ENCODE measurements at places on chromosomes 5 and 9.
A peak's percentile ranks its signal among the peaks of the same experiment; 100 is the strongest.

- DNase-seq = no peak
- H3K27ac ChIP-seq = no peak overlapping the region
- H3K27me3 ChIP-seq = no peaks in the 10 kb centered on the region
- no peaks in the 10 kb centered on the region for H3K4me1 ChIP-seq
- no peaks in the 10 kb centered on the region for H3K36me3 ChIP-seq
Observed at GRCh38 chr5:111649516-111649915, 107.5 kb downstream of the NREP start.

GRCh38 chr5:161851691-161852299 is 3.9 kb downstream of the GABRA1 start:
- peaks cover 27% of the 10 kb centered on the region for H3K27me3 ChIP-seq
- H3K4me3 ChIP-seq = no peak overlapping the region
- H3K4me1 ChIP-seq = no peaks in the 10 kb centered on the region
- no peak for DNase-seq
- H3K36me3 ChIP-seq = no peaks in the 10 kb centered on the region

GRCh38 chr9:108684288-108685025 is 171.3 kb downstream of the ACTL7B start:
- H3K4me1 ChIP-seq = no peaks in the 10 kb centered on the region
- no peak for DNase-seq
- H3K27me3 ChIP-seq = no peaks in the 10 kb centered on the region
- H3K36me3 ChIP-seq = no peaks in the 10 kb centered on the region
- no peak overlapping the region for H3K27ac ChIP-seq
- H3K4me3 ChIP-seq = no peak overlapping the region

GRCh38 chr5:132435886-132436285 is 54.7 kb downstream of the IRF1 start:
- H3K27me3 ChIP-seq = no peaks in the 10 kb centered on the region
- no peak overlapping the region for H3K4me3 ChIP-seq
- H3K36me3 ChIP-seq = no peaks in the 10 kb centered on the region
- H3K4me1 ChIP-seq = peaks cover 58% of the 10 kb centered on the region
- DNase-seq = no peak

GRCh38 chr9:34630402-34631154 is 1.7 kb upstream of the ARID3C start:
- DNase-seq = peak; percentile 46
- peaks cover 17% of the 10 kb centered on the region for H3K4me1 ChIP-seq
- H3K36me3 ChIP-seq = peaks cover 10% of the 10 kb centered on the region

- no peak for DNase-seq
- H3K4me1 ChIP-seq = no peaks in the 10 kb centered on the region
- no peak overlapping the region for H3K4me3 ChIP-seq
- H3K27ac ChIP-seq = no peak overlapping the region
Observed at GRCh38 chr9:124190761-124191160, 67.0 kb upstream of the NEK6 start.

DNA sequence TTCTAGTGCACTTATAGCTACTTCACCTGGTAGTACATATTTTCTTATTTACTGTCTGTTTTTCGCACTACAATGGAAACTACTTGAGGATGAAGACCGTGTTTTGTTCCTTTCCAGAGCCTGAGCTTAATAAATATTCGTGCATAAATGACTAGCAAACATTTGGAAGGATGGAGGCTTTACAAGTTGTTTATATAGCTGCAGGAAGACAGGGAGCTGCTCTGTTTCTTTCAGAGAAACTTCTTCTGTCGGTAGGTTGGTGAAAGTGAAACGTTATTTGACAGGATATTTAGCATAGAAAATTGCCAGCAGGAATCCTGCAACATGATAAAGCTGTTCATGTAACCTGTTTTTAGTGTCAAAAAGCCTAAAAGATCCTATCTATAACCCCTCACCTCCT is 210.6 kb downstream of the PCSK5 start:
- peaks cover 54% of the 10 kb centered on the region for H3K36me3 ChIP-seq
- H3K27me3 ChIP-seq = no peaks in the 10 kb centered on the region
- H3K27ac ChIP-seq = peak overlapping the region; percentile 27

- H3K4me3 ChIP-seq = no peak overlapping the region
- peaks cover 27% of the 10 kb centered on the region for H3K27me3 ChIP-seq
- no peak overlapping the region for H3K27ac ChIP-seq
Observed at GRCh38 chr9:132441404-132441803, 31.4 kb downstream of the CFAP77 start.

DNA sequence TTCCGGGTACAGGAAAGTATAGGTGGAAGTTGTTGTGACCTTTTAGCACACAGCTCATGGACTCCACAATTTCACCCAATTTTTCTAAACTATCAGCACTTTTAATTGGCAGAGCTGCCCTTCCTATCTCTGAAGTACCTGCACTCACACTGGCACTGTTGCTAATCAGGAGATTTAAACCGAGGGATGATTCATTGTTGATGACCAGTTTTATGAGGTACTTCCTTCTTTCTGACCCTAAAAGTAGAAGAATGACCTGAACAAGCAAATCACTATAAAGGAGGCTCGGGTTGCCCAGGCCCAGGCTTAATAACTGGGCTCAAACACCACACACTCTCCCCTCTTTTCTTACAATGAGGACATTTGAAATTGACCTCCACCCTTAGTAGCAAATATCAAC is 105.9 kb downstream of the KCNN2 start:
- no peaks in the 10 kb centered on the region for H3K36me3 ChIP-seq
- H3K4me3 ChIP-seq = no peak overlapping the region
- H3K27me3 ChIP-seq = no peaks in the 10 kb centered on the region
- no peak for DNase-seq

- no peak overlapping the region for H3K27ac ChIP-seq
- no peak overlapping the region for H3K4me3 ChIP-seq
- H3K27me3 ChIP-seq = no peaks in the 10 kb centered on the region
- H3K4me1 ChIP-seq = no peaks in the 10 kb centered on the region
Observed at GRCh38 chr5:15353086-15353645, 146.8 kb upstream of the FBXL7 start.

DNA sequence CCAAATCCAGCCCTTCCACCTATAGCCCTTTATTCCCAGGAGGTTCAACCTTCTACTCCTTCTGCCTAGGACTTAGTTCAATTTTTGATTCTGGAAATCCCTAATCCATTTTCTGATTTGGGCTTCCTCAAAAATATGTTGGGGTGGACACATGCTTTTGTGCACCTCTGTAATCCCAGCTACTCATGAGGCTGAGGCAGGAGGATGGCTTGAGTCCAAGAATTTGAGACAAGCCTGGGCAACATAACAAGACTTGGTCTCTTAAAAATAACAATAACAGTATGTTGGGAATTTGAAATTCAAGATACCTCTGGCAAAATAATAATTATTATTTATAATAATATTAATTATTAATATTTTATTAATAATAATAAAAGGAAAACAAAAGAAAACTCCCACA is 188.7 kb upstream of the TLE4 start:
- H3K4me1 ChIP-seq = no peaks in the 10 kb centered on the region
- no peak overlapping the region for H3K4me3 ChIP-seq
- H3K27me3 ChIP-seq = no peaks in the 10 kb centered on the region
- no peaks in the 10 kb centered on the region for H3K36me3 ChIP-seq
- no peak overlapping the region for H3K27ac ChIP-seq

GRCh38 chr5:102713682-102714231 is 41.3 kb upstream of the PAM start:
- no peaks in the 10 kb centered on the region for H3K36me3 ChIP-seq
- no peaks in the 10 kb centered on the region for H3K4me1 ChIP-seq
- H3K4me3 ChIP-seq = no peak overlapping the region
- no peak overlapping the region for H3K27ac ChIP-seq
- no peak for DNase-seq
- no peaks in the 10 kb centered on the region for H3K27me3 ChIP-seq

- H3K27me3 ChIP-seq = no peaks in the 10 kb centered on the region
- no peak overlapping the region for H3K27ac ChIP-seq
- DNase-seq = no peak
- H3K4me3 ChIP-seq = no peak overlapping the region
- no peaks in the 10 kb centered on the region for H3K4me1 ChIP-seq
Observed at GRCh38 chr5:162573758-162574157, 506.2 kb downstream of the GABRG2 start.

- H3K36me3 ChIP-seq = peaks cover 96% of the 10 kb centered on the region
- no peak overlapping the region for H3K4me3 ChIP-seq
- no peaks in the 10 kb centered on the region for H3K4me1 ChIP-seq
- H3K27ac ChIP-seq = no peak overlapping the region
Observed at GRCh38 chr5:177334155-177334551, 17.3 kb downstream of the LMAN2 start.

DNA sequence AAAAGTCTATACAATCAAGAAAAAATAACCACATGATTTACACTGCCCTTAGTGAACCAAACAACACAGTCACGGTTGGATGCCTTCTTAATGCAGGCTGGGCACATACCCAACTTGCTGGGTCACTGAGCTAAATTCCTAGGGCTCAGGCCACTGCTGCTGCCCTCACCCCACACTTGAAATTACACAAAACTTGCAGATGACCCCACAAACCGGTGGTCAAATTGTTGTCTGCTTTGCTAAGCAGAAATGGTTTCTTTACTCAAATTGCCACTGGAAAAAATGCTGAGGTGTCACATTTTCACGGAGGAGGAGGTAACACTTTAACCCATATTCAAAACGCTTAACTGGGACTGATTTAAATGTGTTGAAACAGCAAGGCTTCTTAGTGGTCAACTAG is 62.4 kb downstream of the HMHB1 start:
- no peaks in the 10 kb centered on the region for H3K36me3 ChIP-seq
- H3K27me3 ChIP-seq = no peaks in the 10 kb centered on the region
- no peak for DNase-seq
- no peak overlapping the region for H3K27ac ChIP-seq
- H3K4me3 ChIP-seq = no peak overlapping the region

- no peaks in the 10 kb centered on the region for H3K36me3 ChIP-seq
- no peak overlapping the region for H3K27ac ChIP-seq
- no peak for DNase-seq
- no peak overlapping the region for H3K4me3 ChIP-seq
Observed at GRCh38 chr9:17380126-17380861, 198.6 kb upstream of the SH3GL2 start.

DNA sequence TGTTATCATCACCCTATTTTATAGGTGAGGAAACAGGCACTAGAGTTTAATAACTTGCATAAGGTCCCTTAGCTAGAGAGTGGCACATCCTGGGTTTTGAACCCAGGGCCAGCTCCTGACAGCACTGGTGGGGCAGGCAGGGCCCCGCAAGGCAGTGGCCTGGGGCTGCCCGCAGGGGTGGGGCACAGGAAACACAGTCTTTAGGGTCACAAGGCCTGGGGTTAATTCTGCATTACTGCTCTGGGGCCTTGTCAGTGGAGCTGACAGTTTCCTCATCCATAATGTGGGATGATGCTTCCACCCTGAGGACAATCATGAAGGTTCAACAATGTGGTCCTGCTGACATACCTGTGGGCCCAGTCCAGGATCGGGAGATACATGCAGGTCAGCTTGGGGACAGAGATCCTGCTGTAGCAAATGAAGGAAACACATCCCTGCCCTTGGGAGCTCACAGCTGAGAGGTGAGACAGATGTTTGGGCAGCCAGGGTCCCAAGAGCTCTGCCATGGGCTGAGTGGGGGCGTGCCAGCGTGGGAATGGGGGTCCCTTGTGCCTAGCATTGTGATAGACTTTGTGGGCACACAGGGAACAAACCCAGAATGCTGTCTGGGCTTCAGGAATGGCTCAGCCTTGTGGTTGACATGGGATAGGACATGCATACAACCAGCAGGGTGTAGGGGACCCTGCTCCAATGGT is 14.7 kb downstream of the FGF18 start:
- DNase-seq = no peak
- no peaks in the 10 kb centered on the region for H3K4me1 ChIP-seq
- no peaks in the 10 kb centered on the region for H3K27me3 ChIP-seq
- H3K27ac ChIP-seq = no peak overlapping the region

GRCh38 chr9:137731947-137732813 is 113.4 kb downstream of the EHMT1 start:
- peaks cover 73% of the 10 kb centered on the region for H3K36me3 ChIP-seq
- no peak overlapping the region for H3K27ac ChIP-seq
- no peak for DNase-seq
- no peaks in the 10 kb centered on the region for H3K27me3 ChIP-seq

- no peak overlapping the region for H3K27ac ChIP-seq
- H3K4me1 ChIP-seq = no peaks in the 10 kb centered on the region
- H3K27me3 ChIP-seq = no peaks in the 10 kb centered on the region
- H3K36me3 ChIP-seq = peaks cover 39% of the 10 kb centered on the region
Observed at GRCh38 chr9:33952066-33952465, 96.6 kb downstream of the UBAP2 start.

- H3K4me1 ChIP-seq = peaks cover 31% of the 10 kb centered on the region
- H3K36me3 ChIP-seq = no peaks in the 10 kb centered on the region
Observed at GRCh38 chr9:135991771-135992170, 30.6 kb upstream of the UBAC1 start.

DNA sequence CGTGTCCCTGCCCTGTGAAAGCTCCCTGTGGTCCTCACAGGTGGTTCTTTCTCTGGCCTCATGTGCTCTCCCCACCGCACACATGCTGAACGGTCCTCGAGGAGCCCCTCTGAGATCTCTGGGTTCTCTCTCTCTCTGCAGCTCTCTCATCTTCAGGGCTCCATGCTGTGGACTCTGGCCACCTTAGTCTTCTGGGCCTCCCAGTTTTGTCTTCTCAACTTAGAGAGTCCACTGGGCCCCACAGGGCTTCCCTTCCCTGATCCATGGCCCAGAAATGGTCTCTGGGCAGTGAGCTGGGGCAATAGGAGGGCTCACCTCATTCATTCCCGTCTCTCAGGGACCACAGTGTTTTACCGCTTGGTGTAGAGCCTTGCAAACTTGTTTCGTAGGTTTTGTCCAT is 26.4 kb downstream of the FGD3 start:
- no peak overlapping the region for H3K4me3 ChIP-seq
- peak overlapping the region; percentile 80 for H3K27ac ChIP-seq
- no peak for DNase-seq
- H3K27me3 ChIP-seq = no peaks in the 10 kb centered on the region
- peaks cover 7% of the 10 kb centered on the region for H3K36me3 ChIP-seq

DNA sequence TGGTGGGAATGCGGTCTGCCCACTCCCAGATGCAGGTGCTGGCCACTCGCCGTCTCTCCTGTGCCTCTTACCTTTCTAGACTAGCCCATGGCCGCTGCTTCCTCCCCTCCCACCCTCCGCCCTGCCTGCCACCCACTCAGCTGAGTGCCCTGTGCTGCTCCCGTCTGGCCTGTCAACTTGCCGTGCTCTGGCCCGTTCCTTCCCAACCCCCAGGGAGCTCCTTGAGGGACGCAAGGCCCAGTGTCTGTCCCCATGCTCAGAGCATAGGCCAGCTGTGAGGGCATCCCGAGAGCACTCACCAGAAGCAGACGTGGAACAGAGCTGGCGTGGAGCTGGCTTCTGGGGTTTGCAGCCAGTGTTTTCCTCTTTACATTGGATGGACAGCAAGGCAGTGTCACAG is 20.2 kb downstream of the HNRNPH1 start:
- H3K4me3 ChIP-seq = no peak overlapping the region
- H3K36me3 ChIP-seq = peaks cover 77% of the 10 kb centered on the region
- no peaks in the 10 kb centered on the region for H3K27me3 ChIP-seq
- no peaks in the 10 kb centered on the region for H3K4me1 ChIP-seq

- H3K36me3 ChIP-seq = peaks cover 2% of the 10 kb centered on the region
- no peaks in the 10 kb centered on the region for H3K4me1 ChIP-seq
- no peak overlapping the region for H3K27ac ChIP-seq
Observed at GRCh38 chr5:171927345-171927941, 79.0 kb downstream of the FBXW11 start.

- H3K27ac ChIP-seq = no peak overlapping the region
- H3K4me3 ChIP-seq = no peak overlapping the region
- H3K4me1 ChIP-seq = no peaks in the 10 kb centered on the region
- H3K27me3 ChIP-seq = no peaks in the 10 kb centered on the region
- no peak for DNase-seq
Observed at GRCh38 chr9:124696101-124696500, 75.0 kb downstream of the NR6A1 start.
